ENCODE measurements at places on chromosomes 2 and 18. TPM values are rescaled to one million over a fixed set of nuclear protein-coding genes. Genes with fewer than 3 reads are reported as not detected.

OTX1 gene
- total RNA-seq, result not detected

TXNDC2 gene
- not detected for total RNA-seq

DIPK1C gene
- total RNA-seq, result 0.40 TPM

DNA sequence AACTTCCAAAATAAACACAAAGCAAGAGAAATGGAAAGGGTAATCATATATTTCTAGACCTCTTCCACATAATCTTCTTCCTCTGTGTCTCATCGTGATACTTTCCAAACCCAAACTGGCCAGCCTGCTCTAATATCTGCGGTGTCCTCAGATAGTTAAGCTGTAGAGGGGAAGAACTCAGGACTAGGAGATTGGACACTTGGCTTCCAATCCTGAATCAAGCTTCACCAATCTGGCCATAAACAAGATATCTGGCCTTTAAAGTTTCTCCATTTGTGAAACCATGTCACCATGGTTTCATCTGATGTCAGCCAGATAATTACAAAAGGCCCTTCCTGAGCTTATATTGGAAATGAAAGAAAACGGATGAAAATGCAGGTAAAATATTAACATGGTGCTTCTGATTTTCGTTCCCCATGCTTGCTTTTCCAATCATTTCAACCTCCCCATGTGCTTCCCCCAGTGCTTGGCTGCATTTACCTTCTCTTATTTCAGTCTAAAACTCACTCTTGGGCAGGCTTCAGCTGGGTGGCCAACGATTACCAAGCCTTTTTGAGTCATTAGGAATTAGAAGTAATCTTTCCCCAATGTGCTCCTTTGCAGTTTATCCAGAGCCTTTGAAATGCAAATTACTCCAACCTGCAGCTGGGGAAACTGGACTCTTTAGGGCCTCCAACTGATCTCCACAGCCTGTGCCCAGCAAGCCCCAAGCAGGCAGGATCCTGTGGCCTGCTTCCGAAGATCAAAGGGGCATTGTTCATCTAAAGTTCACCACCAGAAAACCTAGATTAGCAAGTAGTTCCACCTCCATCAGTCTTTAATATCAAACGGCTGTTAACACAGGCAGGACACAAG is 44.5 kb upstream of the MYCN start:
- DNase-seq, result no peak

INHBB gene
- 4.4 TPM for total RNA-seq

- no peak for DNase-seq
Measured at GRCh38 chr2:206635015-206635414, 7.3 kb upstream of the FAM237A start.

- no peak for DNase-seq
Measured at GRCh38 chr2:7288484-7288883, 371.3 kb downstream of the RNF144A start.

DNA sequence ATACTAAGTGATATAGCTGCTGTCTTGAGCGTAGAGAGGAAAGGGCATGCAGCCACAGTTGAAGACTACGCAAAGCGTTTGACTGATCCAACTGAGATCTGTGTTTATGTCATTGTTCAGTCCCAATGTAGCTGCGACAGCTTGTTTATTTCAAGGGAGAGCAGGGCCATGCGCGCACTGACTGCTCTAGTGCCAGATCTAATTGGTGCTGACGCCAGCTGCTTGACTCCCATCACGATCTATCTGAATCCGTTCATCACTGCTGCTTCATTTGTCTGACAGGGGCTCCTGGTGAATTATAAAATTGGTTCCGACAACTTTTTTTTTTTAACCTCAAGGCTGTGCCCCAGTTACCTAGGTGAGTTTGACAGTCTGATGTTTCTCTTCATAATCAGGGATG is 75.7 kb downstream of the CHST9 start:
- DNase-seq, result no peak

LAMA3 gene
- total RNA-seq, result 52.1 TPM

DNA sequence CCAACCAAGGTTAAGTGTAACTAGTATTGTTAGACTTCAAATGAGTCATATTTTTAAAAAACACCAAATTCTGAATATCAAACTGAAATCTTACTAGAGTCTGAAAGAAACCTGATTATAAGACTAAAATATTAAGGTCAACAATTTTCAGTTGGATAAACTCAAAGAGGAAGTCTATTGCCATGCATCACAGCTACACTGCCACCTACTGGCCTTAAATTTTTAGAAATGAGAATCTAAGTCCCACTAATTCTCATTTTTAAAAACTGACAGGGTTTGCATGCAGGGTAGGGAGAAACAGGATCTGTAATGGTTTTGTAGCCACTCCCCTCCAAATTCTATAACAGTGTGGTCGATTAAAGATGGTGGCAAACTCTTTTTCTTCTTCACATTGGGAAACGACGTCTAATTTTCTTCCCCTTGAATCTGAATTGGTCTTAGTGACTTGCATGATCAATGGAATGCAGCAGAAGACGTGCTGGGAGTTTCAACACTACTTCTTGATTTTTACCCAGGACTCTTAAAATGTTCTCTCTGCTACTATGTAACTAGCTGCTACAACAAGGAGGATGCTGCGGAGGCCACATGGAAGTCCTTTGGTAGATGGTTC is 176.1 kb upstream of the SESTD1 start:
- peak; percentile 46 for DNase-seq

- no peak for DNase-seq
Measured at GRCh38 chr2:102044967-102045489, 53.3 kb downstream of the IL1R2 start.

DNA sequence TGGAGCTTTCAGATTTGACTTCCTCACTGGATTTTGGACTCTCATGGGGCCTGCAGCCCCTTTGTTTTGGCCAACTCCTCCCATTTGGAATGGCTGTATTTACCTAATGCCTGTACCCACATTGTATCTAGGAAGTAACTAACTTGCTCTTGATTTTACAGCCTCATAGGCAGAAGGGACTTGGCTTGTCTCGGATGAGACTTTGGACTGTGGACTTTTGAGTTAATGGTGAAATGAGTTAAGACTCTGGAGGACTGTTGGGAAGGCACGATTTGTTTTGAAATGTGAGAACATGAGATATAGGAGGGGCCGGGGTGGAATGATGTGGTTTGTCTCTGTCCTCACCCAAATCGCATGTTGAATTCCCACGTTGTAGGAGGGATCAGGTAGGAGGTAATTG is 233.4 kb upstream of the GALNT5 start:
- peak; percentile 24 for DNase-seq

RPL37A gene
- total RNA-seq, result 1,301 TPM

DNA sequence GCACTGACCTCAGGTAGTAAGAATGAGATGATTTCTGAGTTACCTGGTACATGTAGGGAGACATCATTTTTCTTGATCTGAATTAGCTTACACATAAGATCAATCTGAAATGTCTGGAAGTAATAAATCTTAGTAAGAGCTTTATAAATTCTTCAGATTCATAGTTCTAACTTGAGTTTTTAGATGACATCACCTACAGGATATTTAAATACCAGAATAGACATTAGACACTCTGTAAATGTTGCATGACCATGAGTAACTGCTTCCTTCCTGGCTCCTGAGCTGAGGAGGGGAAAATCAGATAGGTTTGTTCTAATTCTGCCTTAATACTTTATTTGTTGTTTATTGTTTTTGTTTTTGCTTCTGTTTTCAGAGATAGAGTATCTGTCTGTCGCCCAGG is 181.8 kb downstream of the PHLPP1 start:
- DNase-seq, result no peak

CGREF1 gene
- 0.28 TPM for total RNA-seq

DPP10 gene
- total RNA-seq, result 15.7 TPM

NCKAP1 gene
- 216 TPM for total RNA-seq

APLF gene
- 5.0 TPM for total RNA-seq

GRCh38 chr2:10002681-10003080 is 40.7 kb upstream of the KLF11 start:
- no peak for DNase-seq

ABCG8 gene
- total RNA-seq, result 4.7 TPM

DNA sequence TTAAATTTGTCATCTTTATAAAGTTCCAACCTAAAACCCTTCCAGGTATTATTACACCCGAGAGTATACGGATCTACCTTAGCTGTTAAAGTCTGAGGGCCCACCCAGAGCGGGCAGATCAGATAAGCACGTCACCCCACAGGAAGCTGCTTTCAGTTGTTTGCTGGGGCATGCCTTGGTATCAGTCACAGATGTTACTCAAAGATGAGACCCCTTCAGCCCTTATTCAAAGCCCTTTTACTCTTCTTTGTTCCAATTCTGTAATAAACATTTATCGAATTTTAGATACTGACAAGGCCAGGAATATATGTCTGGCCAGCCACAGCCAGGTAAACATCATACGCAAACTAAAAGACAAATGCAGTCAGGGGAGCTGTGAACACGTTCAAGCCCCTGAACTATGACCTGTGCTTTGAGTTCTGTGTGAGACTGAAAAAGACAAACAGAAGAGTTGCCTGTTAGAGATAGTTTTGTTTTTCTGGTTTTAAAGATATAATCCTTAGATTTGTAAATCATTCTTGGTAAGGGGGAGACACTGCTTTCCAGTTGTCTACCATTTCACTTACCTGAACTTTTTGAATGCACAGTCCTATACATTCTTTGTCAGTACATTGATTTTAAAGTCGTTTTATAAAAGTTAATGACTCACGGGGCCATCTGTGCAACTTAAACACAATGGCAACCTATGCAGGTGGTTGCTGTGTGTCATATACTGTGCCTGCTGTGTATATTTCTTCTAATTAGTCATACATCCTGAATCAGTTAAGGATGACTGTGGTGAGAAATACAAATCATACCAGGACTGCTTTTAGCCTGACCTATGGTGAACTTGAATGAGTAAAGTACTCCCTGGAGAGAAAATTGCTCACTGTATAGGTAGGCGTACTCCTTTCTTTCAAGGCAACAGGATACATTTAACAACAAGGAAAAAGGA is 100.5 kb upstream of the ITPRID2 start:
- peak; percentile 42 for DNase-seq

DNA sequence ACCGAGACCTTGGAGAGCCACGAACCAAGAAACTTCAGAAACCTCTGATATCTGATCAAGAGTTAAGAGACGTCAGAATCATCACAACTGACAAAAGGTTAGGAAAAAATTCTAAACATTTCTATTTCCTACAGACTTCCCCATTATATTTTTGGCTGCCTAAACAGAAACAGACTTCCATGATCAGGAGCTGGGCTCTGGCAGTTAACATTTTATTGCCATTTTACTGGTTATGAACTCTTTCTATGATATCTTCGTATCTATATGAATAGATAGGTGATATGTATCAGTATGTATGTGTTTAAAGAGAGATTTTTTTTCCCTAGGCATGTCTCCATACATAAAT is 31.1 kb upstream of the PPP1R1C start:
- DNase-seq, result no peak

GRCh38 chr18:13173578-13174145 is 44.9 kb upstream of the LDLRAD4 start:
- DNase-seq, result no peak

MTCL1 gene
- 16.5 TPM for total RNA-seq

DNA sequence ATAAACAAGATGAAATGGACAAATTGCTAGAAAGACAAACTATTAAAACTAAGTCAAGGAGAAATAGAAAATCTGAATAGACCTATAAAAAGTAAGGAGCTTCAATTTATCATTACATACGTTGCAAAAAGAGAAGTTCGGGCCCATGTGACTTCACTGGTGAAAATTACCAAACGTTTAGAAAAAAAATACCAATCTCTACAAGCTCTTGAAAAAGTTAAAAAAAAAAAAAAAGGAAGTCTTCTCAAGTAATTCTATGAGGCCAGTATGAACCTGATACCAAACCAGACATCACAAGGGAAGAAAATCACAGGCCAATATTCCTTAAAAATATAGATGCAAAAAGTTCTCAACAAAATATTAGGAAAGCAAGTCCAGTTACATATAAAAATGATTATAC is 20.2 kb upstream of the ACVR2A start:
- DNase-seq, result no peak

AGXT gene
- 90.8 TPM for total RNA-seq

APCDD1 gene
- 80.8 TPM for total RNA-seq

GRCh38 chr18:29041976-29042375 is 865.0 kb upstream of the CDH2 start:
- no peak for DNase-seq

PJVK gene
- 3.8 TPM for total RNA-seq

All from hepatocyte (in vitro differentiated cells).